ENCODE measurements at places on chromosomes 13 and 19.

DNA sequence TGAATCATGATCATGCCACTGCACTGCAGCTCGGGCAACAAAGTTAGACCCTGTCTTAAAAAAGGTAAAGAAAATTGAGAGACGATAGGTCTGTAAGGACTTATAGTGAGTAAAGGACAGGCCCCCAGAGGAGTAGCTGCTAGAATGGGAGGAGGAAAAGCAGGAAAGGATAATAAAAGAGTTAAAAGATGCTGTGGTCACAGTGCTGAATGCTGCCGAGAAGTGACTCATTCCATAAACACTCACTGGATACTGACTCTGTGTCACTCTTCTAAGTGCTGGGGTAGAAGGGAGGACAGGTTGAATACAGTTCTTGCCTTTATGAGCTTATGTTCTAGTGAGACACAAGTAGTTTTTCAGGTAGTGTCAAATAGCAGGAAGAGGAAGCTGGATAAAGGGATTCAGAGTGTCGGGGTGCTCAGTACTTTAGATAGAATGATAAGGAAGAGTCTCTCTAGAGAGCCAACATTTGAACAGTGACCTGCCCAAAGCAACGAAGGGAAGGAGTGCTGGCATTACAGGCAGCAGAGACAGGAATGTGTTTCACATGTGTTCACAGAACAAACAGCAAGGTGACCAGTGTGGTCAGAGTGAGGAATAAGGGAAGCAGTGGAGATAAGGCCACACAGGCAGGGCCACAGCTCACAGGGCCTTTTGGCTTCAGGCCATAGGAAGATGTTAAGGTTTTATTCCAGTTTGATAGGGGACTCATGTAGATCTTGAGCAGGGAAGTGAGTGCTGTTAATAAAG lies 1240.5 kb downstream of the UQCRFS1 start:
- no peak for DNase-seq

GRCh38 chr19:7488736-7489353 lies at the start of gene PEX11G:
Gene PEX11G, minus strand, starts transcription at chr19:7489035. Its CDS starts 25 bp downstream, at chr19:7489010.
- DNase-seq, result peak; percentile 86

- DNase-seq, result no peak
Measured at GRCh38 chr19:5983367-5983955, 5.5 kb upstream of the RANBP3 start.

GRCh38 chr19:38290631-38291147 lies 13.4 kb upstream of the C19orf33 start:
- no peak for DNase-seq

GRCh38 chr13:91702411-91702810 lies 304.0 kb downstream of the GPC5 start:
- no peak for DNase-seq

- no peak for DNase-seq
Measured at GRCh38 chr19:45865269-45865948, 1.3 kb downstream of the FOXA3 start.

GRCh38 chr13:75357576-75358289 lies 124.2 kb downstream of the TBC1D4 start:
- DNase-seq, result peak; percentile 18

GRCh38 chr19:18291590-18292461 lies 10.4 kb upstream of the JUND start:
- DNase-seq, result peak; percentile 67

- no peak for DNase-seq
Measured at GRCh38 chr13:102197193-102197592, 204.7 kb downstream of the FGF14 start.
